RPMI8226 (cell line): ENCODE measurements at places on chromosomes 1 and 21.

GRCh38 chr1:3031401-3032221 lies 10.3 kb downstream of the ACTRT2 start:
- DNase-seq, result no peak

DNA sequence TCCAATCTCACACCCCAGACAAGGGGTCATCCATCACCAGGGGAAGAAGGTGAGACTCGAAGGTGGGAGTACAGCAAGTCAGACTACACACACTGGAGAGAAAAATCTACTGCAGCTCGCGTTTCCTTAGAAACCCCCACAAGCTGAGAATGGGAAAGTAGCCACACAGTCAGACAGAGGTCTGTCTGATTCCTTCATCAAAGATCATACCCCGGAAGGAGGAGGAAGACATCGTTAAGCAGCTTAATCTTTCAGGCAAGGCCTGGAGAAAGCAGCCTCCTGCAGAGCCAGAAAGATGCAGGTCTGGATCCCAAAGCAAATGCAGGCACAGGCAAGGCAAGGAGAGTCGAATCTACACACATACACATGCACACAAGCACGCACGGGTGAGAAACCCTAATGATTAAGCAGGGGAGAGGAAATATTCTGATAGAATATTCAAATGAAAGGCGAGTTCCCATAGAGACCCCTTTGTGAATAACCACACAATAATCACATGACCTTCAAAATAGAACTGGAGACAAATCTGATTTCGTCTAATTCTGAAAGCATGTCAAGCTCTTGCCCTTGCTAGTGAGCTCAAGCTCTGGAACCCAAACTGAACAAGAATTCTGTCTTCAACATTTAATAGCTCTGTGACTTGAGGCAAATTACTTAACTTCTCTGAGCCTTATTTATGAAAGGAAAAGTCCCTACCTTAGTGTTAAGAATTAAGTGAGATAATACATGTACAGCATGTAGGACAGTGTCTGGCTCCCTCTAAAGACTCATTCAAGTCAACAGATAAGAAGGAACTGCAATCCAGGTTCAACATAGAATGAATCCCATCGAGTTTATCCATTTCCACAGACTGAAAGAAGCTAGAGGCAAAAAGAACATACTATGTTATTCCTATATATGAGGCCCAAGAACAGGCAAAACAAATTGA lies 387.8 kb downstream of the OMA1 start:
- no peak for DNase-seq

- DNase-seq, result no peak
Observed at GRCh38 chr1:82634266-82634665, 833.5 kb downstream of the ADGRL2 start.

DNA sequence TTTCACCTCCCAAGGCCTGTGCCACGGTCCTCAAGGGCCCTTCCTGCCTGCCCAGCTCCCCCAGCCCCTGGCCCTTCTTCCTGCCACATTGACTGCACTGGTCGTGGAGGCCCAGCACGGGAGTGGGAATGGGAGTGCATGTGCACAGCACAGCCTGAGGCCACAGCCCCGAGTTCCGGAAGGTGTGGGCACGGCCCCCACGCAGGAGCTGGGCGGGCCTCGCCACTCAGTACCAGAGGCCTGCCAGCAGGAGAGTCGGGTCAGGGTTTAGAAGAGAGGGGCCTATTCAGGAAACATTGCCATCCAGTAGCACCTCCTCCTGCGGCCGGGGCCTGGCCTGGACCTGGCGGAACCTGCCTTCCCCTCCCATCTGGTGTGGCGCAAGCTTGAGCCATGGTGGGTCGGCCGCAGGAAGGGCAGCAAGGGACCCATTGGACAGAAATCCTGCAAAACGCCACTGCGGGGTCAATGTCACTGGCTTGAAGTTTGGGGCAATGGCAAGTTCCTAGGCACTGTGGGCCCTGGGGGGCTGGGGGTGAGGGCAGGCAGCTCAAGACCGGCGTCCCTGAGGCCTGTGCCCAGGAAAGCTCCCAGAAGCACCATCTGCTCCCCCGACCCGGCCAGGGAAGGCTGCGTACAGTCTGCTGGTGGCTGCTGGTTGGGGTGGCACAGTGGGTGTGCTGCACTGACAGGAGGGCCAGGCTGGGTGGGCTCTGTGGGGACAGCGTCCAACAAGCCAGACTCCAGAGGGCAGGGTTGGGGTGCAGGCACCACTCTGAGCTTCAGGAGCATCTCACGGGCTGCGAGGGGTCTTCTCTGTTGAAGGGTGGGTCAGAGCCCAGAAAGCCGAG lies 1.8 kb upstream of the TMEM52 start:
- DNase-seq, result no peak

- no peak for DNase-seq
Observed at GRCh38 chr1:113192242-113192641, 119.2 kb downstream of the LRIG2 start.

- DNase-seq, result no peak
Observed at GRCh38 chr1:231856894-231857293, 230.3 kb downstream of the DISC1 start.

- DNase-seq, result no peak
Observed at GRCh38 chr1:193676996-193677549, 490.7 kb upstream of the B3GALT2 start.

DNA sequence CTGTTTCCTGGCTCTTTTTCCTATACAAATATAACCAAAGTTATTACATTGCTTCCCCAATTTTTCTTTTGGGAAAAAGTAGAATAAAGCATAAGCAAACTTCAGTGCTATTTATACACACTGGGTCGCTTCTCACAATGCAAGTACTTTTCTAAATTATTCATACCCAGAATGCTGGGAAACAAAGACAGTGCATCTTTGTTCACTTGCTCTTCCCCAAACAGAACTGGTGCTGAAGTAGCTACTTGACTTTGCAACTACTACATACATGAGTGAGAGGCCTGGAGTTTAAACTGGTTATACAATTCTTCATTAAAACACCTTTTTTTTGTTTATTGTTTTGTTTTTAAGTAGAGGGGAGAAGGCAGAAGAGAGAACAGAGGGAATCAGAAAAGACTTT lies 40.2 kb downstream of the STX6 start:
- DNase-seq, result no peak

DNA sequence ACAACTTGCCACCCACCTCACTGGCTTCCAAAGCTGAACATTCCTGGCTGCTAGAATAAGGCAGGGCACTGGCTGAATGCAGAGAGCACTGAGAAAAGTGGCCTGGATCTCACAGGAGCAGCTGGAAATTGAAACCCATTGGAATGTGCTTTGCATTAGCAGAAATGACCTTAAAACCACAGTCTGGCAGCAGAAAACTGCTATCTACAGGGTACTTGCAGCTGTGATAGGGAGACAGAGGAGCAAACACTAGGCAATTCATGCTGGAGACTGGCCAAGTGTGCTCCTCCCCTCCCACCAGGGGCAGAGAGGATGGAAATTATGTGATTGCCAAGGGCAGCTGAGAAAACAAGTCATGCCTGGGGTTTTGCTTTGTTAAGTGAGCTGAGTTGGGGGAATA lies 47.2 kb downstream of the HSD3B1 start:
- DNase-seq, result peak; percentile 78

GRCh38 chr1:61227857-61228550 lies 145.6 kb downstream of the NFIA start:
- no peak for DNase-seq

- DNase-seq, result peak; percentile 99
Observed at GRCh38 chr1:59814180-59814900, 409 bp upstream of the HOOK1 start.

- no peak for DNase-seq
Observed at GRCh38 chr1:24619376-24619775, 23.7 kb upstream of the SRRM1 start.

DNA sequence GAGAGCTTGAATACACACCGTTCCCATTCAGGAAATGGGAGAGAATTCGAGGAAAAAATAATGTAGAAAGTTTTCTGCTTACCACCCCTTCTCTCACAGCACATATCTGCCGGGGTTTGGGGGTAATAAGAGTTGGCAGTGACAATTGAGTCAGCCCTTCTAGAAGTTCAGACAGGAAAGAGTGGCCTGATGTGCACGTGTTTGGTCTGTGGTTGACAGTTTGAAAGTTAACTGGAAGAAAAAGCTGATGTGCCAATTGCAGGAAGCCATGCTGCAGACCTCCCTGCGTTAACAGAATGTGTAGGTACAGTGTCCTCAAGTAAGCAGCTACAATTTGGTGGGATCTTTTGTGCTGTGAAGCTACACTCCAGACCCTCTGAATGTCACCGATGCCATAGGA lies 50.9 kb downstream of the DHX9 start:
- peak; percentile 64 for DNase-seq

- no peak for DNase-seq
Observed at GRCh38 chr1:22831729-22832413, 121.2 kb downstream of the EPHB2 start.

GRCh38 chr1:17356387-17357026 lies 15.5 kb upstream of the PADI6 start:
- DNase-seq, result no peak

GRCh38 chr1:76250271-76250670 lies 175.7 kb downstream of the ST6GALNAC3 start:
- no peak for DNase-seq

DNA sequence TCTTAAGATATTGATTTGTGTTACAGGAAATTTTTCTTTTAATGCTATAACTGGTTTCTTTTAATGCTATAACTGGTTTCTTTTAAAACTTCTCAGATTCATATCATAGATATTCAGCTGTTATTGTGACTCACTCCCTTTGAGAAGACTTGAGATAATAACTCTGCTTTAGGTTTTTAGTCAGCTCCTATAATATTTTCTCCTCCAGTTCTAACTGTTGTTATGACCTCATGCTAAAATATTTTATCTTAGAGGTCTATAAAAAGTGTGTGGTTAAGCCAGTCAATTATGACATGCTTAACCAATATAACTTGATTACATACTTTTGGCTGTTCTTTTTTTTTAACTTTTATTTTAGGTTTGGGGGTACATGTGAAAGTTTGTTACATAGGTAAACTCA lies 280.2 kb downstream of the PTGER3 start:
- no peak for DNase-seq

DNA sequence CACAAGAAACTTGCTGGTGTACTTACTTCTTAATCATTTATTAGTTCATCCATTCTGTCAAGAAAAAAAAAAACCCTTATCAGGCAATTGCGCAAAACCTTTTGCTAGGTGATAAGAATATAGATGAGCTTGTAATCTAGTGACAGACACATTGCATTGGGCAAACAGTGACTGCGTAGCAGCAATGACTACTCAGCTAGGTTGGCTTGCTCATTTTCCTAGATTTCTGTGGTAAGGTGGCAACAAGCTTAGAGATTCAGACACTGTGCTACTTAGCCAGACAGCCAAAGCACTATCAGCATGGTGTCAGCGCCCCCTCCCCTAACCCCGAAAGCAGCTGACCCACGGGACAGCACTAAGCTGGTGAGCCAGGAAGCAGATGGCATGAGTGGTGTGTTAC lies 203.1 kb downstream of the BARHL2 start:
- no peak for DNase-seq

GRCh38 chr21:31538816-31539215 lies 120.7 kb upstream of the SOD1 start:
- no peak for DNase-seq

GRCh38 chr1:56148326-56149193 lies 430.8 kb downstream of the PLPP3 start:
- no peak for DNase-seq

DNA sequence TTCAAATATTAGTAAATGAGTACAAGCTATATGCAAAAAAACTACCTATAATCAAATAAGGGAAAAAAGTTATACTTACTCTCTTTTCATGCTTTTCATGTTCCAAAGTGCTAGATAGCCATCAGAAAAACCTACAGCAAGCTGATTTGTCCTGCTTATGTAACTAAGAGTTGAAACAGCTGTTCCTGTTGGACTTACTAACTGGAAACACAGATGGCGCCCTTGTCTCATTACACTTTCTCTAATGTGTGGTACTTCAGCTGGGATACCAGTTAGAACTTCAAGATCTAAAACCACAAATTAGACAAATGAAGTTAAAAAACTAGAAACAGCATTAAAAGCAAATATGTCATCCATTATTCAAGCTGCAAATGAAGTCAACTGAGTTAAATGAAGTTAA lies 24.3 kb downstream of the AHCTF1 start:
- peak; percentile 57 for DNase-seq

- DNase-seq, result peak; percentile 48
Observed at GRCh38 chr1:200558866-200559459, 61.6 kb downstream of the KIF14 start.

DNA sequence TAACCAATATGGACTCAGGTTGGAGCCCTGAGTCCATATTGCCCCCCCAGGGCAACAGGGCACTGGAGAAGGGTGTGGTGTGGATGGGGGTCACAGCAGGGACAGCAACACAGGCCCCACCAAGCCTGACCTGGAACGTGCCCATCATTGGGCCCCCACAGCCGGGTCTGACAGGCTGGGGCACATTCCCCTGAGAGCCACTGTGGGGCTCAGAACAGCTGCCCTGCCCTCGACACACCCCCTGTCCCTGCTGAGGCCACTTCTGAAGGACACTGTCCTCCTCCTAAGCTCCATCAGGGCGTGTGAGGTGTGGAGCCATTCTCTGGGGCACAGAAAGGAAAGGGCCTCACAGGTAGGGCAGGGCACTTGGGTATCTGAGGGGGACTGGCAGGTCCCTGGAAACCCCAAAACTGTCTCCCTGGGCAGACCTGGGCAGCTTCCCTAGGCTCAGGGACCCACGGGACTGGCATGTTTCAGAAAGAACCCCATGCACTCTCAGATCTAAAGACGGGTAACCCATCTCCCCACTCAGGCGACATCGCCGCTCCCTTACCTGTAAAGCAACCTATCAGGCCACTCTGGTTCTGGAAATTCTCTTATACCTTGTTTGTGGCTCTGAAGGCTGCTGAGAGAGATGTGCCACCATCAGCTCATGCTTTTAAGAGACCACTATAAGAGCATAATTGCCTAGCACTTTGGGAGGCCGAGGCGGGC lies 95.5 kb downstream of the DMRTB1 start:
- DNase-seq, result no peak

GRCh38 chr1:201731142-201731541 lies 97.8 kb upstream of the IPO9 start:
- no peak for DNase-seq

- DNase-seq, result no peak
Observed at GRCh38 chr1:228281631-228282328, 73.9 kb downstream of the OBSCN start.

GRCh38 chr1:60922304-60922703 lies 160.1 kb upstream of the NFIA start:
- no peak for DNase-seq

GRCh38 chr21:24290151-24290833 lies 1317.0 kb downstream of the MRPL39 start:
- DNase-seq, result no peak

- DNase-seq, result no peak
Observed at GRCh38 chr1:211968200-211968834, 67.0 kb downstream of the INTS7 start.

GRCh38 chr1:204706838-204707509 lies 21.4 kb upstream of the LRRN2 start:
- no peak for DNase-seq

DNA sequence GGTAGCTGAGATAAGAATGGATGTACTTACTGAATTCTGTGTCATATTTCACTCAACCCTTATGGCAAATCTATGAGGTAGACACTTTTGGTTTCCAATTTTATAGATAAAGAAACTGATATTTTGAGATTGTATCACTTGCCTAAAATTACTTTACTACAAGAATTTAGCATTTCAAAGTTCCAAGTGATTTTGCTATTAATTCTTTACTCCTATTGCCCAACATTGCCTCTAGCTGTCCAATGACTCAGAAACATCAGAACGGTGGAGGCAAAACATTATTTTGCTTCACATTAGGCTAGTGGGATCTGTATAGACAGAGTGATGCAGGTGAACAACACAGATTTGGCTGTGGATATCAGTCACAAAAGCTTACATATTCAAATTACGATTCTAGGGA lies 747.2 kb upstream of the NEGR1 start:
- no peak for DNase-seq

GRCh38 chr1:181479137-181479745 lies 4.1 kb upstream of the CACNA1E start:
- peak; percentile 72 for DNase-seq
